ENCODE measurements at places on chromosomes 13 and 19.

DNA sequence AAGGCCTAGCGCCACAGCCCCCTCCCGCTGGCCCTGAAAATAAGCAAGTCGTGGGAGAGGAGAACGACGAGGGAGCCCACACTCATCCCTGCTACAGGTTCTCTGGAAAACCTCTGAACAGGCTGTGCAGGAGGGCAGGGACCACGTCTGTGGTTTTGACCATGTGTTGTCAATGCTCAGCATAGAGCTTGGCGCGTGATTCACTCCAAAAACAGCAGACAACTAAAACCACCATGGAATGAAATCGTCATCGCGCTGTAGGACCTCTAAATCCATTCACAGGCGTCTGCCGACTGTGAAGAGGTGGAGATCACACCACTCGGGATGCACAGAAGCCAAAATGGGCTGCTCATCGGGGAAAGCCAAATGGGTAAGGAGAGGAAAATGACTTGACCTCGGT, 121.3 kb downstream of the COL4A1 start:
- no peak for DNase-seq

GRCh38 chr13:64075543-64076271, 2660.1 kb upstream of the PCDH20 start:
- DNase-seq, result no peak

DNA sequence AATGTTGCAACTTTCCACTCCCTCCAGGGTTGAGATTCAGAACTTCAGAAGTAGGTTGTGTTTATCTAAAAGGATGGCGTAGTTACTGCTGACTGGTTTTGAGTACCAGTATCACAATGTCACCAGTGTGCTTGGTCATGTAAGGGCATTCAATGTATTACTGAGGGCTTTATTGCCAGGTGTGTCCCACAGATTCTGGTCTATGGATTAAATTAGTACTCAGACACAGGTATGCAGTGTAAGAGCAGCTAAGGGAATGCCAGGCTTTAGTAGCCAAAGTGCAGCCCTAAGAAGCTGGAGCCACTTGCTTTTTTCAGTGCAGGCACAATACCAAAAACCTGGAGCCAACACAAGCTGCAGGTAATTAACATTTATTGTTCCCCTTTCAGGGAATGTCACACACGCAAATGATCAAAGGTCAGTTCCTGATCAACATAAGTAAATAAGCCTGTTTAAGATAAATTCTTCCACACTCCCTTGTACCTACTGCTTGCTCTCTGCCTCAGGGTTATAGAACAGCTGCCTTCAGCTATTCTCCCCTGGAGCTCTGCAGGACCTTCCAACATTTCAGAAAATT, 130.1 kb upstream of the ZNF91 start:
- DNase-seq, result no peak

- no peak for DNase-seq
Measured at GRCh38 chr13:77213644-77214043, 113.2 kb downstream of the MYCBP2 start.

- no peak for DNase-seq
Measured at GRCh38 chr19:39607561-39607960, 5.2 kb downstream of the LGALS13 start.

DNA sequence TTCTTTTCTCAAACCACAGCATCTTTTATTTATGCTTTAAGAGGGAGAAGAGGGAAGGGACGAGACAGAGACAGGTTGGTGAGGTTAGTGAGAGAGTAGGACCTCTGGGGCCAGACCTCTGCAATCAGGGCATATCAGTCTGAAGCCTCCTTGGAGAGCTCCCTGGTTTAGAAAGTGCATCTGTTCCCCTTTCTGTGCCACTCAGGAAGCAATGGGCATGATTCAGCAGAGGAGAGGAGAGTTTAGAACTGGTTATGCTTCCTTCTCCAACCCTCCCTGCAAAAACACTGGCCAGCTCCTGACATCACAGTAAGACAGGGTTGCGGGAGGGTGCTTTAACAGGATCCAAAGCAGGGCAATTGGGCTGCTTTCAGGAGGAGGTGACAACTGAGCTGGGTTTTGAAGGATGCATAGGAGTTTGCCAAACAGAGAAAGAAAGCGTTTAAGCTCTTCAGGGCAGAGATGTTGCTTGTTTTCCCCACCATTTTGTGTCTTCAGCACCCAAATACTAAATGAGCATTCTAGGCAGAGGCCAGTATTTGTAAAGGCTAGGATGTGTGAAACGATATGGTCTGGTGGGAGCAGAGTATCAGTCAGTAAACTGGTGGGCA, 33.1 kb downstream of the CERS4 start:
- DNase-seq, result no peak

- peak; percentile 78 for DNase-seq
Measured at GRCh38 chr19:37251308-37252229, 33.6 kb downstream of the ZNF383 start.

- no peak for DNase-seq
Measured at GRCh38 chr19:7942981-7943443, 454 bp downstream of the TIMM44 start.

- DNase-seq, result no peak
Measured at GRCh38 chr19:44308011-44308410, 3.2 kb upstream of the ZNF235 start.

GRCh38 chr13:98989469-98990235, 11.8 kb upstream of the DOCK9 start:
- no peak for DNase-seq

GRCh38 chr19:42203700-42204099, 13.8 kb downstream of the DEDD2 start:
- DNase-seq, result no peak

GRCh38 chr19:30711296-30711695, 339.1 kb downstream of the ZNF536 start:
- DNase-seq, result peak; percentile 43

DNA sequence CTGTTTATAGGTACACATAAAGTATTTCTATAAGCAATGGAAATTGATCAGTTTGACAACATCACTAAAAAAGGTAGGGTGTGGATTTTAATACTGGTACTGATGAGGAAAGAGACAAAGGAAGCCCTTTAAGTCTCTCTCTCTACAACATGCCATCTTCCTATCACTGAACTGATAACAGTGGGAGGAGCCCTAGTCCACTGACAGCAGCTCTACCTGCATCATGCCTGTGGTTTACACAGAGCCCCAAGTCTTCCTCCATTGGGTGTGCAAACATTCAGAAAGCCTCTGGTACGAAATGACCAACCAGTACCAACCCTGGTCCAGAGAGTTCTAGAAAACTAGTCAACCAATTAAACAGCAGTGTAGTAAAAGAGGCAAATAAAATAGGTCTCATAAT, 53.4 kb downstream of the KLF12 start:
- DNase-seq, result no peak

DNA sequence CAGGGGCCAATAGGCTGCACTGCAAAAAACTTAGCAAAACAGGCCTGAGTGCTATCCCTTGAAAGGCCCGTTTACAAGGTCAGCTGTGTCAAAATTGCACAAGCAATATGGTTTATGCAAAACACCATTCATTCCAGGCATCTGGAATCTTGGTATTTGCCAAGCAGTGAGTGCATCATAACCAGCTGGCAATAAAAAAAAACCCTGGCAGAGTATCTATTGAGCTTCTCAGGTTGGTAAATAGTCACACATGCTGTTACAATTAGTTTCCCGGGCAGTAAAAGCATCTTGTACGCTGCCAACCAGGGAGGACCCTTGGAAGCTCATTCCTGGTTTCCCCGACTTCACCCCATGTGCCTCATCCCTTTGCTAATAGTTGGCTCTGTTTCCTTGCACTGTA, 21.3 kb downstream of the ZNF77 start:
- no peak for DNase-seq

GRCh38 chr13:40386586-40386985, 279.9 kb downstream of the FOXO1 start:
- no peak for DNase-seq

DNA sequence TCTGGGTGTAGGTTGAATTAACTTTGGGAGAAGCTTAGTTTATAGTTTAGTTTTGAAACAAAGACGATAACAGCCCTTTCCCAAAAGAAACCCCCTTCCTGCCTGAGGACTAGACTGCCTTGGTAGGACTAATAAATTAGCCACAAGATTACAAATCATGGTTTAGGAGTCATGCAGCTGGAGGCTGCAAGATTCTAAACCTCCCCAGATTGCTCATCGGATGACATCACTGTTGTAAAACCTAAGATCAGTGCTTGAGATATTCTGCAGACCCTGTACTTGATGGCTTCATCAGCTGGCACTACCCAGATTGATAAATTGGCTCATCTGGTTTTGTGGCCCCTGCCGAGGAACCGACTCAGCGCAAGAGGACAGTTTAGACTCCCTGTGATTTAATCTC, 35.9 kb upstream of the MPHOSPH8 start:
- no peak for DNase-seq

GRCh38 chr13:73073050-73073449, 14.2 kb downstream of the KLF5 start:
- no peak for DNase-seq

- no peak for DNase-seq
Measured at GRCh38 chr13:64274481-64275217, 2859.0 kb upstream of the PCDH20 start.

DNA sequence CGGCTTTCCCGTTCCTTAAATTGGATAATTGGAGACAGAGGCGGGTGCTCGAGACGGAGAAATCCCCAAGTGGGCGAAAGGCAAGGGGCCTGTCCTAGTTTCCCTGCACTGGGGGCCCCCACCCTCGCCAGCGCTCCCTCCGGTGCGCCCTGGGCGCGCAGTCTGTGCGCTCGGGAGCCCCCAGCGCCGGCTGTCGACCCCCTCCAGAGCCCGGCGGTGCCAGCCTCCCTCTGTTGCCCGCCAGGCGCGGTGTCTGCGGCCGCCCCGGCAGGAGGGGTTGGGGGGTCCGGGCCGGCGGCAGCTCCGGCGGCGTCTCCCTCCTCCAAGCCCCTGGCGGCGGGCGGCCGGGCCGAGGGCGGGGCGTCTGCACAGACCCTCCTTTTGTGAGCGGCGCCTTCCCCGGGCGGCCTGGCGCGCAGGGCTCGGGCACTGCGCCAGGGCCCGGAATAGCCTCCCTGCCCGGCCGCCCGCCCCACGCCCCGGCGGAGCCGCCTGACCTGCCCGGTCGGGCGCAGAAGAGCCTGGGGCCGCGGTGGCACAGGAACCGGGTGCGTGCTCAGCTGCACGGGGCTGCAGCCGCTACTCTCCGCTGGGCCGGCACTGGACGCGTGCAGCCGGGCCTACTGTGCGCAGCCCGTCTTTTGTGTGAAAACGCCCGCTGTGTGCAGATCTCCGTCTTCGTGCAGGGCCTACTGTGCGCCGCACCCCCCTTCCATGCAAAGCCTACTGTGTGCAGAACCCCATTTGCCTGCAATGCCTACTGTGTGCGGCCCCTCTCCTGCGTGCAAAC, 13.2 kb downstream of the GADD45B start:
- DNase-seq, result no peak

- no peak for DNase-seq
Measured at GRCh38 chr13:75321084-75321483, 160.9 kb downstream of the TBC1D4 start.

DNA sequence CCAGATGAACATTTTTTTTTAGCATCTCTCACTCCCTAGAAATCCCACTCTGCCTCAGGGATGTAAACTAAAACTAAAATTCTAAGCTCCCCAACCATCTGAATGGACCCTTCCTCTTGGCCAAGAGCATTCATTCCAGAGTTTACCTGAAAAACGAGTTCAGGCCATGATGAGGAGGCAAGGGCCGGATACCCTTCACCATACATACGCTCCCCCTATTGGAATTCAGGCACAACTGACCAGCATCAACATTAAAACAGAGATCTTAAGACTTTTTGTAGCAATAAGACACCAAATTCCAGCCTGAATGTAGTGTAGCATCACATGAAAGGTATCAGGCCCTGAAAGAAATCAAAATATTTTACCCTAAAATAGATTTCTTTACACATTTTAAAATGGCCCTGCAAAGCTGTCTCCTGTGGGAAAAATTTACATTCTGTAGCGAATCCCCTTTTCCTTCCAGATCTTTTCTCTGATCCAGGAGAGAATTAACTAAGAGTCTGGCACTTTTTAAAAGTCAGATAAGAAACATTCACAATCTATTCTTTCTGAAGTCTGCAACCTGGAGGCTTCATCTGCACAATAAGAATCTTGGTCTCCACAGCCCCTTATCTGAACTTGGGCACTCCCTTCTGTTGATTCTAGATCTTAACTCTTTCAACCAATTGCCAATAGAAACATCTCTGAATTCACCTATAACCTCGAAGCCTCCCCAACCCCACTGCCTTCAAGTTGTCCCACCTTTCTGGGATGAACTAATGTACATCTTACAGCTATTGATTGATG, 888.5 kb downstream of the UQCRFS1 start:
- DNase-seq, result no peak

DNA sequence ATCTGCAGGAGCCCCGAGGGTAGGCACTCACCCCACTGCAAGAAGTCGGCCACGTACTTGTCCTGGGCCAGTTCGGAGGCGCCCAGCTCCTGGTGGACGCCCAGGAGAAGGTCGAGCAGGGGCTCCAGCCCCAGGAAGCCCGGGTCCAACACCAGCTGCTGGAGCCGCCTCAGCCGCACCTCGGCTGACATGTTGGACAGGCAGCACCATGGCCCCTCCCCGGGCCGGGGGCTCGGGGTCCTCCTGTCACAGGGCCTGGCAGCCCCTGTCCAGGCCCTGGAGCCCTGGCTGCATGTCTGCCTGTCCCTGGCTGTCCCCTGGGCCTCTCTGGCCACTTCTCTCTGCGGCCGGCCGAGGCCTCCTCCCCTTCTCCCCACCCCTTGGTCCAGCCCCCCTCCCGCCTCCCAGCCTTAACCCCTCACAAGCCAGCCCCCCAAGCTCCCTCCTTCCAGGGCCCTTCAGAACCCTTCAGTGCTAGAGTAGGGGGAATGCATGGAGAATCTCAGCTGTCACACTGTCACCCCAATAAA, at the start of gene DMPK:
DMPK (minus strand) TSS at position 329 of the 530 bp plus-strand sequence; CDS start at position 191, 138 bp downstream.
- DNase-seq, result no peak

DNA sequence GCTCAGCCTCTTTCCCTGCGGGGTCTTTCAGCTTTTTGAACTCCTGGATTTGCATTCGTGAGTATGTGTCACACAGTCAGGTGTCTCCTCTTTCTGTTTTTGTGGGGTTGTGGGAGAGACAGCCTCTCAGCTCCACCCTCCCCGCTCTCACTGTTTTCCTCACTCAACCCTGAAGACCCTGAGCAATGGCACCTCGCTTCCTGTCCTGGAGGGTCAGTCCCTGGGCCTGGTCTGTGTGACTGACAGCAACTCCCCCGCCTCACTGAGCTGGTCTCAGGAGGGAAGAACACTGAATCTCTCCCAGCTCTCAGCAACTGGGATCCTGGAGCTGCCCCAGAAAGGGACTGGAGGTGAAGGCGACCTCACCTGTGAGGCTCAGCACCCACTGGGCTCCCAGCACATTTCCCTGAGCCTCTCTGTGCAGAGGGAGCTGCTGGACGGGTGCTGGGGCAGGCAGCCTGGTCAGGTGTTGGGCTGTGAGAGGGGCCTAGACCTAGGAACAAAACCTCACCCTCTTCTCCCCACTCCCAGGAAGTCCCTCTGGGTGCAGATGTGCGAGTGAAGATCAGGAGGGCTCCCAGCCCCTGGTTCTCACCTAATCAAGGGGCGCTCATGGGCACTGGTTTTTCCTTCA, 4.2 kb upstream of the SIGLEC7 start:
- no peak for DNase-seq

Data from D721Med (cell line).